ENCODE measurements at places on chromosomes 2 and 18. TPM values are rescaled to one million over a fixed set of nuclear protein-coding genes. Genes with fewer than 3 reads are reported as not detected.

- H3K36me3 ChIP-seq = no peaks in the 10 kb centered on the region
- H3K27me3 ChIP-seq = no peaks in the 10 kb centered on the region
- H3K4me1 ChIP-seq = no peaks in the 10 kb centered on the region
- no peak overlapping the region for H3K27ac ChIP-seq
These were observed 1533.0 kb downstream of the LRP1B start for GRCh38 chr2:140597836-140598235.

GRCh38 chr2:222311978-222312738 is 13.4 kb upstream of the PAX3 start:
- H3K27me3 ChIP-seq = peaks cover 29% of the 10 kb centered on the region
- DNase-seq = no peak
- H3K27ac ChIP-seq = no peak overlapping the region
- peaks cover under 1% of the 10 kb centered on the region for H3K4me1 ChIP-seq

CEBPZ gene
- 17.3 TPM for total RNA-seq

GRCh38 chr2:233430081-233430480 is 75.8 kb downstream of the DGKD start:
- no peak for DNase-seq
- H3K27ac ChIP-seq = no peak overlapping the region

- DNase-seq = no peak
- H3K4me1 ChIP-seq = no peaks in the 10 kb centered on the region
- no peaks in the 10 kb centered on the region for H3K36me3 ChIP-seq
- H3K27me3 ChIP-seq = no peaks in the 10 kb centered on the region
- H3K27ac ChIP-seq = no peak overlapping the region
- no peak overlapping the region for H3K4me3 ChIP-seq
These were observed 50.7 kb downstream of the METTL8 start for GRCh38 chr2:171383134-171383533.

CAVIN2 gene
- 15.0 TPM for total RNA-seq

DNA sequence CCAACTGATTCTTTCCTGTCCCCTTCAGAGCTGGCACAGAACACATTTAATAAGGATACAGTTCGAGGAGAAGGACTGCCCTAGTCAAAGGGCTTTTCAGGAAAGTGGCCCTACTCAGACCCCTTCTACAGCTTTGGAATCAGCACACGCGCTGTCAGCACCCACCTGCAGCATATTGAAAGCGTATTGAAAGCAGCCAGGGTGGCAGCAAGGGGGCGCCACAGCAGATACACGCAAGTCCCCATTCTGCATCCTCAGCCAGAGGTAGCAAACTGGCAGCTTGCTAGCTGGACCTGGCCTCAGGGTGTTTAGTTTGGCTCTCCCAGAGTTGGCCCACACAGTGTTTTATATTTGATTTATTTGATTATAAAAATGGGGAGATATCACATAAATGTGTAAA is 101.0 kb upstream of the NT5C1B start:
- no peak overlapping the region for H3K27ac ChIP-seq
- H3K4me1 ChIP-seq = no peaks in the 10 kb centered on the region
- no peak overlapping the region for H3K4me3 ChIP-seq
- no peaks in the 10 kb centered on the region for H3K27me3 ChIP-seq
- no peak for DNase-seq

- H3K36me3 ChIP-seq = no peaks in the 10 kb centered on the region
- no peaks in the 10 kb centered on the region for H3K27me3 ChIP-seq
- no peak for DNase-seq
These were observed 112.5 kb downstream of the AP1S3 start for GRCh38 chr2:223724861-223725260.
